ENCODE measurements at places on chromosomes 3 and 15.

GRCh38 chr15:34855413-34855812, 60.1 kb upstream of the ACTC1 start:
- DNase-seq: no peak

- no peak for DNase-seq
These were observed 90.4 kb downstream of the MB21D2 start for GRCh38 chr3:192827208-192827607.

DNA sequence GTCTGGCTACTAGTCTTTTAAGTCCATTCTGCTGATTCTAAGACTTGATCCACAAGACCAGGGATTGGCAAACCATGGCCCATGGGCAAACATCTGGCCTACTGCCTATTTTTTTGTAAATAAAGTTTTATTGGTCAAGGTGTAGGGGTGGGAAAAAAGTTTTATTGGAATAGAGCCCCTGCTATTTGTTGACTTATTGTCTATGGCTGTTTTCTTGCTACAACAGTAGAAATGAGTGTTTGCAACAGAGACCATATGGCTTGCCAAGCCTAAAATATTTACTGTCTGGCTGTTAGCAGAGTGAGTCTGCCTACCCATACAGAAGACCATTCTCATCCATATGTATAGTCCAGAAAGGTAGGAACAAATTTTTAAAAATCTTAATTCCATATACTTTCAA, 106.4 kb downstream of the PTPRG start:
- no peak for DNase-seq

DNA sequence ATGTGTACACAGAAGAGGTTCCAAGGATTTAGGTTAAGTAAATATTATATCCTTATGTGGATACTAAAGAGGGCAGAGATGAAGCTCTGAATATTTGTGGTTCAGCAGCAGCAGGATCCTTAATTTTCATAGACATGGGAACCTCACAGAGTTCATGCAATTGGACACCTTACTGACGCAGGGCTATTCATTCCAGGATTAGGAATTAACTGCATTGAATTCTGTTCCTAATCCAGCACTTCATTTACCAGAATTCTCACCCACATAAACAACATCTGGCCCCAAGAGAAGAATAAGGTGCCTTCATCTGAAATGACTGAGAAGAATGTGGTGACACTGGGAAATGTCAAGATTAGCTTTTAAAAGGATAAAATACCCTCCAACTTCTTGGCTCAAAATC, 62.4 kb downstream of the ADAMTS9 start:
- DNase-seq: no peak

GRCh38 chr15:90684281-90684680, 32.9 kb upstream of the BLM start:
- DNase-seq: no peak

GRCh38 chr15:56176996-56177395, 66.7 kb downstream of the RFX7 start:
- no peak for DNase-seq

- DNase-seq: no peak
These were observed 1448.4 kb upstream of the ALCAM start for GRCh38 chr3:103918336-103918735.

- DNase-seq: no peak
These were observed 173.6 kb downstream of the PPM1L start for GRCh38 chr3:160929595-160929994.

DNA sequence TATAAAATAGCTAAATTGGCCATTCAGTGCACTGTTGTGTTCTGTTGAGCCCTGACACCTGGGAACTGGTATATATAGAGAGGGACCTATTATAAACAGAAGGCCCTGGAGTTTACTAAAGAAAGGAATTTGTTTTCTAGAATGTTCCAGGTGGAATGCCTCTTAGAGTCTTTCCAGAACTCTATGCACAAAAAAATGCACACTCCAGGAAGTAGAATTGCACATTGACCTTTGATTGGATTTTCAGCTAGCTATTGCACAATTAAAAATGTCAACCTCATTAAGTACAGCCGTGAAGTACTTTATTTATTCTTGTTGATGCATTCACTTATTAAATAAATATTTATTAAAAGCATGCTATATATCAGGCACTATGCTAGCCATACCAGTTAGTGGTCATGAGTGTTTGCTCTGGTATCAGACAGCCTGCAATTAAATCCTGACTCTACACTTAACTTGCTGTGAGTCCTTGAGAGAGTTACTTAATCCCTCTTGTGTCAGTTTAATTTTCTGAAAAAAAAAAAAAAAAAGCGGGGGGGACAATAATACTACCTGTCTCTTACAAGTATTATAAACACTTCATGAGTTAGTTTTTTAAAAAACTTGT, 40.8 kb downstream of the NDUFB4 start:
- DNase-seq: no peak

- DNase-seq: no peak
These were observed 146.1 kb upstream of the THBS1 start for GRCh38 chr15:39434751-39435238.

- no peak for DNase-seq
These were observed 204.7 kb upstream of the MCTP2 start for GRCh38 chr15:94026458-94027304.

GRCh38 chr15:77797270-77797669, 164.6 kb upstream of the LINGO1 start:
- DNase-seq: no peak

DNA sequence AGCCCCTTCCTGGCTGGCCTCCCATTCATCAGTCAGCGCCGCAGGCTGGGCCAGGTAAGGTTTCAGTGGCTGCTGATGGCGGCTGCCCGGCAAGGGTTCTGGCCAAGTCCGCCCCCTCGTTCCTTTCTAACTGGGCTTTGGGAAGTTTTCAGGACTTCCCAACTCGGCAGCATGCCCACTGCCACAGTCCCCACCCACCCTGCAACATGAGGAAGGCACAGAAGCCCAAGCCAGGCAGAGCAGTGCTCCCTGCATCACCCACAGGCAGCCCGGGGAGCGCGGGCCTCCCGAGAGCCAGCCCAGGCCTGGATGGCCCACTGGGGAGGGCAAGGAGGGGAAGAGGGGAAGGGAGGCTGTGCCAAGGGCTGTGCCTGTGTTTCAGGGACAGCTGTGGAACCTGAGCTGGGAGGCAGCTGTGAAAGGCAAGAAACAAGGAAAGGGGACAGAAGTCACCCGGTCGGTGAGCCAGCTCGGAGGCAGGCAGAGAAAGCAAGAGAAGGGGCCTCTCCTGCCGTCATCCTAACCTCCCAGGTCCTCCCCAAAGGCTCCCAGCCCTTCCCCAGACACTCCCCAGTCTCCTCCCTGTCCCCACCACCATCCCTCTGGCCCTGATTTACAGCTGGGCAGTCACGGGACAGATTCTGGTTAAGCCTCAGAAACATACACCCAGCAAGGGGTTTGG, 73.9 kb downstream of the CPN2 start:
- no peak for DNase-seq

DNA sequence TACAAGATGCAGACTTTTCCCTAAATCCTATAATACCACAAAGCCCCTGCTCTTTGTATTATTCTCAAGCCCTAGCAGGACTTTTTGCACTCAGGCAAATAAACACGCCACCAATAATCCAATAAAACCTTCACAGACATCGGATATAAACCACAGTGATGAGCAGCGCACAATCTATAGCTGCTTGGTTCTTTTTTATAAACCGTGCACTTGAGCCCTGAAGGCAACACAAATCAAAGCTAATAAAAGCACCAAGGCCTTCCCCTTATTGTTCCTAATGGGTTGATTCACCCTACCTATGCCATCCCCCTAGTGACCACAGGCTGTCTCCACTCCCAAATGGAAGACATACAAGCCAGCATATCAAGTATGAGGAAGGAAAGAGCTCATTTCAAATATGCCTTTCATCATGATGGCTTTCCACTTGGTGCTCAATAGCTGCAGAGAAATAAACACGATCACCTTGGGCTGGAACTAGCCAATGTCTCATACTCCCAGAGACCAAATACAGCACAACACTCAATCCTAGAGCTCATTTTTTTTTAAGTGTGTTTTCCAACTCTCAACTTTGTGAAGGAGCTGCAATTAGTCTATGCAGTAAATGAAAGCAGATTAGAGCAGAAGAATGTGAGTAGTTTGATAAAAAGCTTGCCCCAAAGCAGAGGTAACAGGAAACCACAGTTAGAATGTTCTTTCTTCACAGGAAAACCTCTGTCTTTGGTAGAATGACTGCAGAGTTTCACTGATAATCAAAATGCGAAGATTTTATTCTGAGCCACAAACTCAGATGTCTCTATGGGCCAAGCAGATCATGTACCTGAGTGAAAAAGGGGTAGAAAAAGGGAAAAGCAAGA, 573.9 kb downstream of the AGBL1 start:
- no peak for DNase-seq

GRCh38 chr3:161694682-161695564, 198.3 kb downstream of the OTOL1 start:
- DNase-seq: no peak

DNA sequence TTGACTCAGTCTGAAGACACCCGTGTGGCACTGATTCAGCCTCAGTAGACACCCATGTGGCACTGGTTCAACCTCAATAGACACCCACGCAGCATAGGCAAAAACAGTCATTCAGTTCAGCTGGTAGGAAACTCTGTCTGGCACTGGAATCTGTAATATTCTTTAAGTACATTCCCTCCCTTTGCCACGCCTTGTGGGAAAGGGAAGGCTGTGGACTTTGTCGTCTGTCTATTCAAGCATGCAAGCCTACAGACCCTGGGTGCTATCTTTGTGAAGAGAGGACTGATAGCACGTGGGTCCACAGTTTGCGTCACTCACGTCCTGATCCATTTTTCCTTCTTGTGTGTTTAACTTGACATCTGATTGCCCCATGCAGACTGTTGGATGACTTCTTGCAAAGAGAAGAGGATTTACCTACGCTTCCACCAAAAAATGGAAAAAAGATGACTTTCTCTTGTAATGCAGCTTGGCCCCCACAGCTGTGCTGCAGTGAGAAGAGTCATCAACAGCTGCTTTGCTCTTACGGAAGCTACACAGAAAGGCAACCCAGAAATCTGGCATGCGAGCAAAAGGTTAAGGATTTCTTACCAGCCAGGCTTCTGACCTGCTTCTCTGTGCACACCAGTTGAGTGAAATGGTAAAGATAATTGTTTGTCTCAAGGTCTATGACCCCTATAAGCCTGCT, 278.1 kb downstream of the ULK4 start:
- DNase-seq: no peak

DNA sequence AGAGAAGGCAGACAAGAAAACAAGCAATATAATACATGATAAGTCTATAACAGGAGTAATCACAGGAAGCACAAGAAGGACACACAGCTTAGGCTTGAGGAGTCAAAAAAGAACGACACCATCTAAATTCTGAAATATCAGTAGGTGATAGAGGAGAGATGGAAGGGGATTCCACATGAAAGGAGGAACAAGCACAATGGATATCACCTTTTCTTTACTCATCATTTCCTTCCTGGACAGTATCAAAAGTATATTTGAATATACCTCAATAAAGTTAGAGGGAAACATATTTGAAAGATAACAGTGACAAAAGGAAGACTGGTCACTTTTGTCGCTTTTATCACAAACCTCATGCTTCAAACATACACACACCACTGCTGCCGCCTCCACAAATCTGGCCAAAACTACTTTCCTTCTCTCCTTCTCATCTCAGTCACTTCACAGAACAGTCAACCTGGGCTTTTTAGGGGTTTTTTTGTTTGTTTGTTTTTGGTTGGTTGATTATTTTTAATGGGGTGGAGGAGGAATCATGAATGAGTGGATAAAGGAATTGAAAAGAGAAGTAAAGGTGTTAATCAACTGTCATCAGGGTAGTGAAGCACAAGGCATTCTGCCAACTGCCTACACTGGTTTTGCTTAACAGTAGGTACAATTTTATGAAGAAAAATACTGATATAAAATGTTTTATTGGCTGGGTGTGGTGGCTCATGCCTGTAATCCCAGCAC, 18.5 kb downstream of the DENND4A start:
- DNase-seq: no peak

GRCh38 chr3:130991126-130991525, 35.5 kb downstream of the ASTE1 start:
- DNase-seq: no peak

DNA sequence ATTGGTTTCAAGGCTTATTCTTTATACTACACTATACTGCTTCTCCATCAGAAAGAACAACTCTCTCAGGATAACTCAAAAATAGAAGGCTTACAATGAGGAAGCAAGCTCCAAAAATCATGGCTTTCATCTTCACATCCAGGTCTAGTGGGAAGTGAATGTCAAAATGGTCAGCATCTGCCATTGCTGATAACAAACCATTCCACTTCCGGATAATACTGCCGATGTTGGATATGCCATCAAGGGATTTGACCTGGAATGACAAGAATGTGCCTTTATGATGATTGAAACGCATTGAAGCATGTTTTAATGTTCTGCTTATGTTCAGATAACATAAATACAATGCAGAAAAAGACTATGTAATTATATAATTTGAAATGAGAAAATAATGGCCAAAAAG, 34.0 kb upstream of the PLOD2 start:
- no peak for DNase-seq

GRCh38 chr3:177946497-177946896, 589.7 kb upstream of the KCNMB2 start:
- DNase-seq: no peak

DNA sequence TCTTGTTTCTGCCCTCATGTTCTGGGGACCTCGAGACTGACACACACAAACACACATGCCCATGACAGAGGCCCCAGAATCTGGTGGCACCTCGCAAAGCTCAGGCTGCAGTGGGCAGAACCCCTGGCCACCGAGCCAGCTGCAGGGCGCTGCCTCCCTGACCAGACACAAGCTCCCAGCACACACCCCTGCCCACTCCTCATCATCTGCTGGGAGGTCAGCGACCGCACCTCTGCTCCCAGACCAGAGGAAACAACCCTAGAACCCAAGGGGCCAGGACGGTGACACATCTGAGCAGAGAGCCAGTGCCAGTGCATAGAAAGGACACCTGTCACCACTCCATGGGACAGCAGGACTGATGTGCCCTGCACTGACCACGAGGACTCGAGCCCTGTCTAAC, 43.2 kb downstream of the HMCES start:
- no peak for DNase-seq

DNA sequence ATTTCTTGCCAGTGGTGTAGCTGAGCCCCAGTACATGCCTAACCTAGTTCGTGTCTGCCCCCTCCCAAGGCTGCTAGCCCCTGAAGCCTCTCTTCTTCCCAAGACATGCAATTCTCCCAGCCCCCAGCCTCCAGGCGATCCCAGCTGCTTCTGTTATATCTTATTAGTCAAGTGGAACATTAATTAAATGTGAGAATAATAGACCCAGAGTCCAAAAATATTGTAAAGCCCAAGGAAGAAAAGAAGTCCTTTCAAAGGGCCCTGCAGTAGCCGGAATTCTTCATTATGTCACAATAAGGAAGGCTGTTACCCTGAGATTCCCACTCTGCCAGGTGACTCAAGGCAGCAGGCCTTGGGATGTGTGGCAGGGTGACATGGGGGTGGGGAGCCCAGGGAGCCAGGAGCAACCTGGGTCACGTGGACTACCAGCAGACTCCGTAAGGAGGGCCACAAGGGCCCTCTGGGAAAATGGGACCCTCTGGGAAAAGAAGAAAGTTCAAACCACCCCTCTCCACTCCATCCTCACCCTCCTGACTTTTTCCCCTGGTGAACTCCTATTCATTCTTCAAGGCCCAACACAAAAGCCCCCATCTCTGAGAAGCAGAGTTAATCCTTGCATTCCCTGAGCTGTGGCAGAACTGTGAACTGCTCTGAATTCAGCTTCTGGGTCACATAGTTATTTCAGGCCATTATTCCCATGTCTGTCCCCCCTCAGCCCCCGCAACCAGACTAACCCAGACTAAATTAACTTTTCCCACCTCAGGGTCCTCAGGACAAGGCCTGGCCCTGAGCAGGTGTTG, 21.8 kb upstream of the TRH start:
- DNase-seq: no peak

- DNase-seq: no peak
These were observed 9.2 kb downstream of the GATA2 start for GRCh38 chr3:128483657-128484403.

- no peak for DNase-seq
These were observed 259.8 kb upstream of the CTDSPL start for GRCh38 chr3:37601832-37602231.
